Testis (tissue), 5 donors: ENCODE measurements at places on chromosomes 1 and 21. TPM values are rescaled to one million over a fixed set of nuclear protein-coding genes. Genes with fewer than 3 reads are reported as not detected.
A peak's percentile ranks its signal among the peaks of the same experiment; 100 is the strongest.

Gene ATP5PO
- total RNA-seq = 136 TPM

Gene AGMAT
- total RNA-seq = 0.99 TPM

Gene RXRG
- 0.24 TPM for total RNA-seq

Gene MRPS15
- total RNA-seq = 126 TPM

Gene FCER1G
- 13.3 TPM for total RNA-seq

Gene CXADR
- total RNA-seq = 65.4 TPM

Gene KCNJ9
- total RNA-seq = 0.68 TPM

Gene B3GALT5
- total RNA-seq = 2.7 TPM

Gene CRNN
- 0.43 TPM for total RNA-seq

Gene FNDC5
- total RNA-seq = 16.3 TPM

Gene S100A16
- total RNA-seq = 171 TPM

GRCh38 chr1:247332215-247332622 is 552 bp upstream of the ZNF496 start:
- peak; percentile 53 for DNase-seq

DNA sequence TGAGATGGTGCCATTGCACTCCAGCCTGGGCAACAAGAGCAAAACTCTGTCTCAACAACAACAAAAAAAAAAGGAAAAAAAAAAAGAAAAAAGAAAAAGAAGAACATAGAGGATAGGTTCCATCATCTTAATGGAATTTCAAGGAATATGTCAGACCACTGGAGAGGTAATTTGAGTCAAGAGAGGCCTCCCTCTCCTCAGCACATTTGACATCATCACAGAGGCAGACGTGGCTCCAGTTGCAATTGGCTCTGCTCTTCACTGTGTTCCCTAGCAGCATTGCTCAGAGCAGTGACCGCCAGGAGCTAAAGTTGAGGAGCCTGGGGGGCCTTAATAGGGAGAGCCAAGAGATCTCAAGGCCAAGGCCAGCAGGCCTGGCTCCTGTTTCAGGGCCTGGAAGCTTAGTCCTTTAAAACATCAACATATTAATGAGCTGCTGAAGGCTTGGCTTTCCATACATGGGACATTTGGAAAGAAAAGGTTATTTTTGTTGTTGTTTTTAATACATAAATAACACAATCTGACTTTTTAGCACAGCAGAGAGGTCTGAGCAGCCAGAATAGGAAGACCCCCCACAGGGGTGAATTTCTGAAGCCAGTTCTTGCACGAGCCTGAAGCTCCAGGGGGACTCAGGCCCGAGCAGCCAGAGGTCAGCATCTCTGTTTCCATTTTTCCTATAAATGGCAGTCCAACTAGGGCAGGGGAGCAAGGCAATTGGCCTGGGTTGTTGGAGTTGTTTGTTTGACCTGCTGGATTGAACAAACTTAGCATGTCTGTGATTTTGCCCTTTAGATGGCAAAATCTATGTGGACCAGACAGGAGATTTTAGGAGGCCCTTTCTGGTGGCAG is 118.3 kb upstream of the FGGY start:
- DNase-seq = peak; percentile 85

DNA sequence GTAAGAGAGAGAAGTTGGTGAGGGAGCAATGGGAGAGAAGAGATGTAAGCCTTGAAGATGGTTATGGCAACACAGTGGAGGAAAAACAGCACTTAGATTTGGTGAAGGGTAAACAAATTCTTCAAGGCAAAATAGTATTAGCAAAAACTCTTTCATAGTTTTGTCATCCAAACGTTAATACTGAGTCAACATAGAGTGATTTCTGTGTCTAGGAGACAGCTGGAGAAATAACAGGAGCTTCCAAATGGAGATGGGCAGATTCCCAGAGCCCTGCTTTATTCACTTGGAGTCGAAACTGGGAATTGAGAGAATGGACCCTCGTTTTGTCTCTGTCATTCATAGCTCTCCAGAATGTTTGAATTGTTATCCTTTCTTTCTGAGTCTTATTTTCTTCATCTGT is 68.3 kb downstream of the PLA2G4A start:
- DNase-seq = no peak

- no peak for DNase-seq
Observed at GRCh38 chr1:212586206-212587015, 22.1 kb upstream of the ATF3 start.

- peak; percentile 50 for DNase-seq
Observed at GRCh38 chr1:197103300-197103699, 36.2 kb upstream of the F13B start.

- no peak for DNase-seq
Observed at GRCh38 chr1:119778886-119779560, 10.3 kb upstream of the HMGCS2 start.

GRCh38 chr1:151444783-151445177 is 14.5 kb downstream of the POGZ start:
- DNase-seq = no peak

- DNase-seq = no peak
Observed at GRCh38 chr1:212615201-212615470, 6.6 kb downstream of the ATF3 start.

DNA sequence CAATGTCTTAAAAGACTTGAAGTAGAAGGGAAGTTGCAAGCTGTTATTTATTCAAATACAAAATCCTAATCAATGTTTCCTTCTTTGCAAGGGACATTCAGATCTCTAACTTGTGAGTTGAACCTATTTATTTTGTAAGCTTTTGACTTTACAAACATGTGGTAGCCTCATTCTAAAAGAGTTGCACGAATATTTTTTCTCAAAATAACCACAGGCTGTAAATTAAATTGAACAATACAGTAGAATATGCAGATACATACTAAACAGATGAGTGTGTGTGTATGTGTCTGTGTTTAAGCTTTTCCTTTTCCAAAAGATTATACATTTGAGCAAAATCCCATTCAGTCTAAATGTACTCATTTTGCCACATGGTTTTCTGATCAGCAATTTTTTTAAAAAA is 4.8 kb upstream of the DYNLT5 start:
- DNase-seq = no peak

- DNase-seq = no peak
Observed at GRCh38 chr21:14542638-14543037, 3.5 kb downstream of the SAMSN1 start.

- DNase-seq = no peak
Observed at GRCh38 chr21:36478207-36478701, 1.7 kb downstream of the CLDN14 start.

DNA sequence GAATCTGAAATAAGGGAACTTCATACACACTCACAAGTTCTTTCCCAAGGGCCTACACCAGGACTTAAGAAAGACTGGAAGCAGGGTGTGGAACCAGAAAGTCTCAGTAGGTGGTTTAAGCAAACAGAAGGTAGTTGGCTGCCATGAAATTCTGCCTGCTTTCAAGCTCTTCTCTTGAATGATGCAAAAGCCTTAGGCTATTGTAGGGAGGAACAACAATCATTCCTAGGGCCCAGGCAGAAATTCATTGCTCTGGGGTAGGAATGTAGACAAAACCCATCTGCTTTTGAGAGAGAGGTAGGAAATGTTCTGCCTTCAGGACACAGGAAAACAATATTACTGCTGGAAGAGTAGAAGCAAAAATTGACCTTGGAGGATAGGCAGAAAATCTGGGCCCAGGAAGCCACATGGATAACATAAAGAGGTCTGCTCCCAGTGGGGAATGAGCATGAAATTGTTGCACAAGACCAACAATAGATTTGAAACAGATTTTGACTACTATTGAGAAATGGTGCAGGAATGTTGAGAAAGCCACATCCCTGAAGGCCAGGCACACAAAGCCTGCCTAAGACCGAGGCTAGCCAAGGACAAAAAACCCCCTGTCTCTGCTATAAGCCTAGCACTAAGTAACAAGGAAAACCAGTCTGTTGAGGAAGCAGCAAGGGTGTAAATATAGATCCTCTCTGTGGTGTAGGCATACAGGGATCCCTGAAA is 22.7 kb upstream of the SFT2D2 start:
- no peak for DNase-seq

- DNase-seq = no peak
Observed at GRCh38 chr21:28133116-28133515, 859.6 kb downstream of the LTN1 start.

DNA sequence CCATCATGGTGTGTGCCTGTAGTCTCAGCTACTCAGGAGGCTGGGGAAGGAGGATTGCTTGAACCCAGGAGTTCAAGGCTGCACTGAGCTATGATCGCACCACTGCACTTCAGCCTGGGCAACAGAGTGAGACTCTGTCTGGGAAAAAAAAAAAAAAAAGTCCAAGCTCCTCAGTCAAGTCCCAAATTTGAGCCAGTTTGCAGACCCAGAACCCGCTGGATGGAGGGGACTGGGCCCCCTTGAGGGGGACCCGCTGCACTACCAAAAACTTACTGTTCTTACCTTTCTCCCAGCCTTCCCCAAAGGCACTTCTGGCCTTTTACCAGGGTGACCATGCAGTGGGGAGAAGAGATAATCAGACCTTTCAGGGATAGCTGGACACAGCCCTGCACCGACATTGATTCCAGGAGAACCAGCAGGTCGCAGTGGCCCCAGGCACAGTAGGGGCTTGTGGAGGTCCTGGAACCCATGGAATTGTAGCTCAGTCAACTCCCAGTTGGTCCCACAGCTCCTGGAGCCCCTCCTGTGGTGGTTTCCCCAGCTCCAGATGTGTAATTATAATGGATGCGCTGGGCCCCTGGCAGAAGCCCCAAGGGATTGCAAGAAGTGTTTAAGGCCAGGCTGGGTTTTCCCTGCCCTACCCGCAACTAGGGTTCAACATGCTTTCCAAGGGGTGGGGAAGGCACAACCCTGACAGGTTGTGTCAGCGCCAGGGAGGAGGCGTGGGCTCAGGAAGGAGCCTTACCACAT is 4.1 kb upstream of the WNT9A start:
- DNase-seq = no peak

GRCh38 chr1:71193153-71193552 is 112.3 kb upstream of the ZRANB2 start:
- peak; percentile 86 for DNase-seq

DNA sequence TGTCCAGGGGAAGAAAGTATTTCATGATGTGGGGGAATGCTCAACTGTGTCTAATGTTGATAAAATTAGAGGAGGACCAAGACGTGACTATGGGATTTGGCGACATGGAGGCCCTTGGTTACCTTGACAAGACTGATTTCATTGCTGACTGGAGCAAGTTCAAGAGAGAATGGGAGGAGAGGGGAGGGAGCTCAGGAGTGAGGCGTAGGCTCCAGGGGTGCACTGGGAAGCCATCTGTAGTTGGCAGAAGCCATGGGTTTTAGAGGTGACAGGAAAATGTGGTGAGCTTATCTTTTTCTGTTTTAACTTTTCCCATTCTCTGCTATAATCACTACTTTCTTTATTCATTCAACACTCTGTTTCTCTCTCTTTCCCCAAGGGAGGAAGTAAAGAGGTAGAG is 15.8 kb downstream of the UBE4B start:
- no peak for DNase-seq

- no peak for DNase-seq
Observed at GRCh38 chr1:224579526-224579925, 36.6 kb upstream of the CNIH3 start.

DNA sequence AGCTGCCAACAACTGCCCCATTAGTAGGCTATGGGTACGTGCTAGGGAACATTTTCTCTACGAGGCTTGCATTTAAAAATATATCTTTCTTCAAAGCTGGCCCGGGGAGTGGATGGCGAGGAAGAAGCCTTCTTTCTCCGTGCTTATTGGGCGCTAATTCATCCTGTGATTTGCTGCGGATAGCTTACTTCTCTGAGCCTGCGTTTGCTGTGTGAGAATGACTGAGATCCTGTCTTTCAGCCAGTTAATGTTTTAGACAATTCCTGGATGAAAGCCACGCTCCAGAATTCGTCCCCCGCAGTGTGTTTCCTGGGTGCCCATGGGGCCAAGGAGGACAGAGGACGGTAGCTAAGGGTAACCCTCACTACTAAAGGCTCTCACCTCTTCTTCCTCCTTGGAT is 57.8 kb upstream of the TARBP1 start:
- DNase-seq = peak; percentile 35

GRCh38 chr1:165861911-165862310 is 34.5 kb downstream of the UCK2 start:
- no peak for DNase-seq

DNA sequence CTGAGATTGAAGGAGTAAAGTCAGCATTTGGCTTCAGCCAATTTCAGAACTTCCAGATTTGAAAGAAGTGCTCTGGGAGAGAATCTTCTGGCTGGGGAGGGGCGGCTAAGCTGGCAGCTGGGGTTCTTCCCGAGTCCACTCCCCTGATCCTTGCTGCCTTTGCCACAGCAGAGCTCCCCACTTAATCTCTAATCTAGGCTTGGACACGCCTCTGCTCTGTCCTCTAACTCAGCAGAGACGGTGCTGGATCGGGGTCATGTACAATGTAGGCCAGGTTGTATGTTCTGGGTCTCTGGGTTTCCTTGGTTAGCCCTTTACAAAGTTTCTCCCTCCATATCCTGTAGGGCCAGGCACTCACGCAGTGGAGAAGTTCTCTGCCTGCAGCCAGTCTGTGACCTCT is 10.1 kb upstream of the GSTM3 start:
- DNase-seq = no peak

GRCh38 chr1:164768619-164769018 is 209.6 kb downstream of the PBX1 start:
- DNase-seq = no peak

GRCh38 chr1:16215882-16216753 is 3.7 kb upstream of the ARHGEF19 start:
- peak; percentile 89 for DNase-seq

DNA sequence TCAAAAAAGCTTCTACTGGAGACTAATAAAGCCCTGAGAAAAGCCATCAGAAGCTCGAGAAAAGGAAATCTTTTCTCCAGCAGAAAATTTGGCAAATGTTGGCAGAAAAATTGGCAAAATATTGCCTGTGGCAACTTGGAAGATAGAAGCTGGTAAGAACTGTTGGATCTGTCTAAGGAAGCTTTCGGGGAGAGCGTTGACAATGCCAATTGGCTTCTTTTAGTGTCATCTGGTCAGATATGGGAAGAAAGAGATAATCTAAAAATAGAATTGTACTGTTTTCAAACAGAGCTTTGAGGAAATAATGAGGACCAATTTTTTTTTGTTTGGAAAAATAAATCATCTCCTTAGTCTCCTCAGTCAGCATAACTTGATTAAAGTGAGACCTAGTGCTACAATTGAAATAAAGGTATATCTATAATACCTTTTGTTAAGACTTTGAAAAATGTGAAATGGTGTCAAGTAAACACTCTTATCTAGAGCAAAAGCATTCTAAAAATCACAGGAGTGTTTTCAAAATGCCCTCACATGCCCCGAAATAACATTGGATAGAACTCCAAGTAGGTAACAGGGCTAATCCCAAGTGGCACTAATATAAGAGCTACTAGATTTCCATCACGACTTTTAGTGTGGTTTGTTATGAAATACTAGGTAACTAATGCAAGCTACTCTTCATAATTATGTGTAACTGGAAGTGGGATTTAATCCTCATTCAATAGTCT is 882.2 kb upstream of the B3GALT2 start:
- DNase-seq = no peak

GRCh38 chr1:34778381-34778780 is 2.6 kb upstream of the GJB3 start:
- DNase-seq = no peak

DNA sequence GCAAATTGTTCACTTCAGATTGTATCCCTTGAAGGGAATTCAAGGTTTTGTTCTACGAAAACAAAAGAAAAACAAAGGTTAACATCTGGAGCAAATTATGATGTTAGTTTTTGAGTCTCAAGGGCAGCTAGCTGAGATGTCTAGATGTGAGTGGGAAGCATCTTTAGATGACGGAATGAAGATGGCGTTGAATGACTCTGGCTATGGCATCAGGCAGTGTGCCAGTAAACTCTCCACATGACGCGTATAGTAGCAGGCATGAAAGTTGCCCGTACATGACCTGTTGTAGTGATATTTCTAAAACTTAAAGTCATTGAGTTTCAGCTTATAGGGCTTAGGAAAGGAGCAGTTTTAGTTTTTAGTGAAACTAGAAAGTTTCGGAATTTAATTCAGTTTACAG is 12.3 kb upstream of the SDC3 start:
- DNase-seq = peak; percentile 18
